ENCODE measurements at places on chromosomes 3 and 15.

DNA sequence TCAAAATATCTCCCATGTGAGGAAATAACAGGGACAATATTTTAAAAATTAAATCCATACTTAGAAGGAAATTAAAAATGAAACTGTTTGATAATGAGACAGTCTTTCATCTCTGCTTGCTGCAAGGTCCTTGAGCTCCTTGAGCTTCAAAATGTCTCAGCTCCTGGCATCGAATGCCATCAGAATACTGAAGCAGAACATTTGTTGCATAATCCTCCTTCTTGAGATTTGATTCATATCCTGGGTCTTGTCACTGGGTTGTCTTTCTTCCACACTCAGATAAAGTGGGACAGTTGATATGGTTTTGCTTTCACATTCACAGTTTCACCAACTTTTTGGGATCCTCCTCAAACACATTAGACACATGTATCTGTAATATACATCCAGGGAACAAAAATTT, 27.8 kb downstream of the COL8A1 start:
- DNase-seq = no peak

- no peak for DNase-seq
These were observed 240.3 kb upstream of the PEX5L start for GRCh38 chr3:180277041-180277440.

DNA sequence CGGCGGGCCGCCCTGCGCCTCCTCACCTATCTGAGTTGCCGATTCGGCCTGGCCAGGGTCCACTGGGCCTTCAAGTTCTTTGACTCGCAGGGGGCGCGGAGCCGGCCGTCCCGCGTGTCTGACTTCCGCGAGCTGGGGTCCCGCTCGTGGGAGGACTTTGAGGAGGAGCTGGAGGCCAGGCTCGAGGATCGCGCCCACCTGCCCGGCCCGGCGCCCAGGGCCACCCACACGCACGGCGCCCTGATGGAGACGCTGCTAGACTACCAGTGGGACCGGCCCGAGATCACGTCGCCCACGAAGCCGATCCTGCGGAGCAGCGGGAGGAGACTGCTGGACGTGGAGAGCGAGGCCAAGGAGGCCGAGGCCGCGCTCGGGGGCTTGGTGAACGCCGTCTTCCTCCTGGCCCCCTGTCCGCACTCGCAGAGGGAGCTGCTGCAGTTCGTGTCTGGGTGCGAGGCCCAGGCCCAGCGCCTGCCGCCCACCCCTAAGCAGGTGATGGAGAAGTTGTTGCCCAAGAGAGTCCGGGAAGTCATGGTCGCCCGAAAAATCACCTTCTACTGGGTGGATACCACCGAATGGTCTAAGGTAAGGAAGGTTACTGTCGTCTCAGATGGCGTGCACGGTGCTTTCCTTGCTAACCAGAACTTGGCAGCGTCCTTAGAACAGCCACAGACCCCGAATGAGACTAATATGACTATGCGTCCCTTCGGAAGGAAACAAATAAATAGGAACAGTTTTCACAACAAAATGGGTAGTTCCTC, 567 bp downstream of the TICRR start:
- no peak for DNase-seq

- DNase-seq = no peak
These were observed 460.9 kb downstream of the OTOL1 start for GRCh38 chr3:161957467-161957866.

DNA sequence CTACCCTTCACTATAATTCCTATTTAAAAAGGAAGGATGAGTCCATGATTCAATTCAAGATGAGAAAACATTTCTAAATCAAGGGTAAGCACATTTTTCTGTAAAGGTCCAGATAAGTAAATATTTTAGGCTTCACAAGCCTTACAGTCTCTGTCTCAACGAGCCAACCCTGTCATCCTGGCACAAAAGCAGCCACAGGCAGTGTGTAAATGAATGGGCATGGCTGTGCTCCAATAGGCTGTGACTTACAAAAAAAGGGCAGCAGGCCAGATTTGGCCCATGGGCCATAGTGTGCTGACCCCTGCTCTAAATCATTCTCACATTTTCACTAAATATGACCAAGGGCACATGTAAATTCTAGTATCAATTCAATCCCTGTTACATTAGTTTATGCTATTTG, 200.4 kb downstream of the WNT5A start:
- no peak for DNase-seq

DNA sequence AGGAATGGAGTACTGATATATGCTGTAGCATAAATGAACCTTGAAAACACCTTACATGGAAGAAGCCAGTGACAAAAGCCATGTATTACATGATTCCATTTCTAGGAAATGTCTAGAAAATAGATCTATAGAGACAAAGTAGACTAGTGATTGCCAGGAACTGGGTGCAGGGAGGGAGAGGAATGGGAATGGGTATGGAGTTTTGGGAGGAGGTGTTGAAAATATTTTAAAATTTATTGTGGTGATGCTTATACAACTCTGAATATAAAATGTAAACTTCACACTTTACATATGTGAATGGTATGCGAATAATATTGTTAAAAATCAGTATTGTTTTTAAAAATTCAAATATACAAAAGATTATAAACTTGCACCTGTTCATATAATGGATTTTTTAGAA, 22.5 kb downstream of the ATP1B3 start:
- no peak for DNase-seq

- DNase-seq = no peak
These were observed 204.4 kb upstream of the RASGRP1 start for GRCh38 chr15:38768970-38769369.

- no peak for DNase-seq
These were observed 79.5 kb downstream of the DPH6 start for GRCh38 chr15:35466476-35466875.

GRCh38 chr3:70857916-70858315, 545.5 kb upstream of the MDFIC2 start:
- DNase-seq = no peak

GRCh38 chr3:141530415-141530768, 43.6 kb downstream of the RASA2 start:
- DNase-seq = no peak

GRCh38 chr3:130342821-130343661, 2.4 kb upstream of the COL6A5 start:
- DNase-seq = no peak

GRCh38 chr15:82663186-82663600, 16.0 kb upstream of the CPEB1 start:
- peak; percentile 62 for DNase-seq

DNA sequence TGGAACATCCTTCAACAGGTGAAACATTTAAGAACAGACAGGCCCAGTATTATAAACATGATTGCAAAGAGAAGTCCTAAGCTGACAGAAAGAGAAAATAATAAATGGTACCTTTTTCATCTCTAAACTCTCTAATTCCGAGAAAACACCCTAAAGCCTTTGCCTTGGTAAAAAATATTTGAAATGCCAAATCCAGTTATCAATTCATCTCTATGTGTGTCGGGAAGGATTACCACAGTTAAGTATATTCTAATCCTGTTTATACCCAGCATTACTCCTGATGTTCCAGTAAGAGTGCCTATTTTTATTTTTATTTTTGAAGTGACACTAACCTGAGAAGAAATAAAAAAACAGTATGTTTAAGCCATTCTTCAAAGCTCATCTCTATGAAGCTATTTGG, 219.3 kb upstream of the NANOGP8 start:
- DNase-seq = no peak

GRCh38 chr15:75577401-75578172, 1.5 kb downstream of the PTPN9 start:
- no peak for DNase-seq

GRCh38 chr3:113086560-113087461, 96.0 kb downstream of the GTPBP8 start:
- DNase-seq = no peak

DNA sequence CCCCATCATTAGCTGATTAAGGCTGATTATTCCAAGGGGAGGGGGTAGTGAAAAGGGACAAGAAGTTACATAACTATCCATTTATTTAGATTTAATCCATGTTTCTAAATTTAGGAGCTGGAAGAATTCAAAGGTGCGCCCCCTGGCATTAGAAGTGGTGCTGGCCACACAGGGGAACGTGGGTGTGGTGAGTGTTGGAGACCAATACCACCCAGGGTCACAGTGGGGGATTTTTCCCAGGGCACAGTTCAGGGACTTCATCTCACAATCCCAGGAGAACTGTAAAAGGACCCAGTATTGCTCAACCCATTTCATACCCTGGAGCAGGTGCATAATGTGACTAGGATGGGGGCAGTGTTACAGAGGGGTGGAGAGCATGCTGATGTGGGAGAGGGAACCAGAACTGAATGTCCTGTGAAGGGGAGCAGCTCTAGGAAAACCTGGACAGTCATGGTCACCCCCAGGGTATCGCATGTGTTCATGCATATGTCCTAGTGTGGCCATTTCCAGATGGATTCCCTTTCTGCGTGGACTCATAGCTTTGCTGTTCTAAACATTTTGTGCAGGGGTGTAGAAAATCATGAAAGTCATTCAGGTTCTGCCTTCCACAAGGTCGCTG, 110.3 kb downstream of the LSM3 start:
- no peak for DNase-seq

GRCh38 chr15:43361313-43361903, 9.4 kb downstream of the ZSCAN29 start:
- DNase-seq = no peak

GRCh38 chr3:183449791-183450190, 21.4 kb upstream of the MCF2L2 start:
- DNase-seq = no peak

DNA sequence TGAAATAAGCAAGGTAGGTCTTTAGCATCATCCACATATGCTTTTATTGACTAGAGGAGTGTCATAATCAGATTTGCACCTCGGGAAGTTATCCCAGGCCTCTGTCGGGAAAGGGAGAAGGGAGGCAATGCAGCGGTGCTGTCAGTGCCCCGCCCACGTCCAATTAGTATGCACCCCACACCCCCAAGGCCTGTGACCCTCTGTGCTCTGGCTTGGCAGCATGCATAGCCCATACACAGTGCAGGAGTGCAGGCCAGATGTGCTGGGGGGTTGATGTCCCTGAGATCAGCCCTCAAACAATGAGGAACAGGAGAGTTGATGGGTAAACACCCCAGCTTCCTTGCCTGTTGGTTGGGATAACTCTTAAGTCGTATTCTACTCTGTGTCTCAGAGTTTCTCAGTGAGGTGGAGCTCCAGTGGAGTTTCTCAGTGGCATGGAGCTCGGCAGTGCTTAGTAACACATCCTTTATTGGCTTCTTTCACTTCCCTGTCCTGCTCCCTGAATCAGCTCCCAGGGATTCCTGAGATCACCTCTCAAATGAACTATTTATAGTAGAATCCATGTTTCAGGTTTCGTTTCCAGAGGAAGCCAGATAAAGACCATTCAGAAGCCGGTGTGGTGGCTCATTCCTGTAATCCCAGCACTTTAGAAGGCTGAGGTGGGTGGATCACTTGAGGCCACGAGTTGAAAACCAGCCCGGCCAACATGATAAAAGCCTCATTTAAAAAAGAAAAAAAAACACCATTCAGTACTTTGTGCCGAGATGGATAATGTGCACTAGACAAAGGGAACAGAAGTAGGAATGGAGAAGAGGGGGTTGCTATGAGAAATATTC, 26.7 kb upstream of the NDUFB4 start:
- no peak for DNase-seq

DNA sequence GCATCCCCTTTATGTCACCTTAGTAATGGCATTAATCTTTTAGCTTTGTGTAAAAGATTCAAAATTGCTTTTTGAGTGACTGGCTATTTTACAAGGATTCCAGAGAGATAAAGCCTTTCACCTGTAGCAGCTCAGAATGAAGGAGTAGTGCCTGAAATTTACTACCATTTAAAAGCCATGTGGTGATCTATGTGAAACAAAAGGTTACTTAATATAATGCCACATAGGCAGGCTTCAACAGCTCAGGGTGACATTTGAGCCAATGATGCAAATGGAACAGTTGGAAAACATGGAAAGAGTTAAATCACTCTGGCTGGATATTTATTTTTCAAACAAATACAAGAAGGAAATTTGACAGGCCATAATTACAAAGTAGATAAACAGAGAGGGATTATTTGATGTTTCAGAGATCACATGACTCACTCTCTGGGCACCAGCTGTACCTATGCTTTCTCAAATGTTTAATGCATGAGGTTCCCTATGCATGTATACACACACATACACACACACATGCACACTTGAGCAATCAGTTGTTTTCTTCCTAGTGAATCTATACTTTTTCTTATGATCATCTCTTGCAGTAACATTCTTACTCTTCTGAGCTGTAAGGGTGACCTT, 171.5 kb downstream of the ZMAT3 start:
- DNase-seq = no peak

DNA sequence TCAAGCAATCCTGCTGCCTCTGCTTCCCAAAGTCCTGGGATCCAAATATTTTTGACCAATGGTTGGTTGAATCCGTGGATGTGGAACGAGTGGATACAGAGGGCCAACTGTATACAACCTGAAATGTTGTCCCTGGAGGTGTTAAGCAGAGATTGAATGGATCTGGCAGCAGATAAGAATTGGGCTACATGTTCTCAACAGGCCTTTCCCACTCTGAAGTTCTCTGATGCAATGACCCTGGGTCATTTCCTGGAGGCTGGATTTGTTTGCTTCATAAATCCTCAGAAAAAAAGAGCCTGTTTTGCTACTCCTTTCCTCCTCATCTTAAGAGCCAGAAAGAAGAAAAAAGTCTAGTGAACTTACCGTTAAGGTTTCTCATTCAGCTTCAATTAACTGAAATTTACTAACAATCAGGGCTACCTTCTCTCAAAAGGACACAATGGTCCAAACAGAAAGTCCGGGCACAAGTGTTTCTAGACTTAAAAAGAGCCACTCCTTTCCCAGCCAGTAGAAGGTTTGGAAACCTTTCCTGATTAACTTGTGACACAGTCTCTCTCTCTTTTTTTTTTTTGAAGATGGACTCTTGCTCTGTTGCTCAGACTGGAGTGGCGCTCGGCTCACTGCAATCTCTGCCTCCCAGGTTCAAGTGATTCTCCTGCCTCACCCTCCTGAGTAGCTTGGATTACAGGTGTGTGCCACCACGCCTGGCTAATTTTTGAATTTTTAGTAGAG, 6.5 kb downstream of the ARHGEF3 start:
- no peak for DNase-seq

DNA sequence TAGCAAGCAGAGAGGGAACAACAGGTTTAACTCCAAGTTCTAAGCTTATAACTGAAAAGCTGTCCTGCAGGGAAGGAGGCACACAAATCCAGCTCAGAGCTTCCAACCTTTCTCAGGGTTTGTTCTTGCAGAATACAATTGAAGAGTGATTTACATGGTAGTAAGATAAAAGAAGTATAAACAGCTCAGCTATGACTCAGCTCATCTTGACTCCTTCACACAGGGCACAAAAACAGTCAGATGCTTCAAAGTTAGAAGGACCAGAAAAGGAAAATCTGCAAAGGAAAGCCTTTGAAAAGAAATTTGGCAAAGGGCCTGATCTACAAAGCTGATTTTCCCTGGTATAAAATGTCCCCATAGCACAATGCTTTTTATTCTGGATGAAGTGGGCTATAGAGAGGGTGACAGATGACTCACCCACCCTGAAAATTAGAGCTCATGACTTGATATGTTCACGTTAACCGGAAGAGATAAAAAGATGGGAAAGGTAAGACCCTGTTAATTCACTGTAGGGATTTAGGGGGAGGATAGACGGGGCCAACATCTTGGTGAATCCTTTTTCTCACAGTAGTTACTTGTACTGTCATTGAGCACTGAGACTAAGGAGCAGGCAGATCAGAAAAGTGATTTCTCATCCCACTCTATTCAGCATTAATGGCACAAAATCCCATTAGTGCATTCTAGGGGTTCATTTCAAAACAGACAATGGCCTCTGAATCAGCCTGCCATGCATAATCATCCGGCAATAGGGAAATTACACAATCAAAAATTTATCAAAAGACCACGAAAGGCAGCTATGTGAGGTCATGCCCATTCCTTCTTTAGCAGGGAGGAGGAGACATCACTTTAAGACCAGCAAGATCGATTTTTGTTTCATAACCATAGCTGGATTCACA, 143.5 kb downstream of the GAP43 start:
- DNase-seq = no peak
